HAP-1 (cell line): ENCODE measurements at places on chromosomes 2 and 18.

DNA sequence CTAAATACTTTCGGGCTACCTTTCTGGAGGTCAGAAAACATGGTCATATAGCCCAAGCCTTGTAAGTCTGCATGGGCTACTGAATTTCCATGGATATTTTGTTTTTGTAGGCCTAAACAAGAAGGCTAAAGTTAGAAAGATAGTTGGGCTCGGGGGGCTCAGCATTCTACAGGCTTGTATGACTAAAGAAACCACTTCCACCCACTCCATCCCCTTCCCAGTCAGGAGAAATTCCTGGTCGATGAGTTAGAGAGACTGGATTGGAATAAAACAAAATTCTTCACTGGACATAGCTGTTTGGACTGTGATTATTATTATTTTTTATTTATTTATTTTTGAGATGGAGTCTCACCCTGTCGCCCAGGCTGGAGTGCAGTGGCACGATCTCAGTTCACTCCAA lies 539.4 kb upstream of the TNP1 start:
- DNase-seq, result no peak

GRCh38 chr2:28228434-28228995 lies 164.1 kb upstream of the FOSL2 start:
- DNase-seq, result no peak

- DNase-seq, result no peak
These were observed 111.6 kb upstream of the DNMT3A start for GRCh38 chr2:25453199-25453905.

GRCh38 chr2:111691164-111691875 lies 192.7 kb downstream of the ANAPC1 start:
- no peak for DNase-seq

DNA sequence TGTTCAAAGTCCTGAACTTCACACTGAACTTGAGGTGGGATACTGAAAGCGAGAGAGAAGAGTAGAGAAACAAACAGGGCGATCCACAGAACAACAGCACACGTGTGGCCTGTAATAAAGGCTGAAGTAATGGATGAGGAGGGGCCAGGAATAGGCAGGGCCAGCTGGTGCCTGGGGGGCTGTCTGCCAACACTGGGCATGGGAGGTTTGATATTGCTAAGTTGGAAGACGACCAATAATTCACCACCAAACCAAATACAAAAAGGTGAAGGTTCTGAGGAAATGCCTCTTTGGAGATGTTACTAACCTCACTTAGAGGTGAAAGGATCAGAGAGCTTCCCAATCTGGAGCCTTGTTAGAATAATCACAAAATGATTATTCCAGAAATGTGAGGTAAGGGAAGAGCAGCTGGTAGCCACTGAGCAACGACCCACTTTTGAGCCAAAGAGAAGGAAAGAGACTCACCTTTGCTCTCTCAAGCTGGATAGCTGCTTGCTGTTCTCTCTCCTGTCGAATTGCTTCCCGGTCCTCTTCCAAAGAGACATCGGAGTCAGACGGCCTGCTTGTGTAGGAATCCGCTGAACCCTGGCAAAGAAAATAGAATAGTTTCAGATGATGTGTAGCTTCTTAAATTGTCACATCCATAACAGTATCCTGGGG lies 54.7 kb upstream of the ARL5A start:
- no peak for DNase-seq
